ENCODE measurements at places on chromosomes 6 and 20.

DNA sequence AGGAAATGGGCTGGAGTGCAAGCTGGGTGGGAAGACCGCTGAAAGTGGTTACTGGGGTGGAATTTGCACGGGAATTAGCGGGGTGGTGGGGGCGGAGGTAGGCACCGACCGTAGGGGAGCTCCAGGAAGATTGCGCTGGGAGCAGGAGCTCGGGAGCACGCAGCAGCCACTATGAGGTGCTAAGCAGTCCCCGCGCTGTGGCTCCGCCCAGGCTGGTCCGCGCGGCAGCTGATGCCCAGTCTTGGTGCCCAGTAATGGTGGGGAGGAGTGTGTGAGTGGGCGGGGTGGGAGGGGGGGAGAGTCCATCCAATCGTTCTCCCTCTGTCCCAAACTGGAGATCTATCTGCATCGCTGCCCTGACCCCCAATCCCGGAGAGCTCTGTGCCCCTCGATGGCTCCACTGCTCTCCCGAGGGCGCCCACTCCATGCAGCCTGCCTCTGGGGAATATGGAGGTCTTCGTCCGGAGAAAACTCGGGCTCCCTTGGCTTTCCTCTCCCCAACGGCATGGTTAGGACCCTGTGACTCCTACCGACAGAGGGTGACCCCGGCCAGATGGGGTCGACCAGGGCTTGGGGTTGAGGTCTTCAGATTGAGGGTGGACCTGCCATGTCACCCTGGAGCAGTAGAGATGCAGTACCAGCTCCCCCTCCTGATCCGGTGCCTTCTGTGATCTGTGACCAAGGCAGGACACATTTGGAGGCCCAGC lies 5.3 kb downstream of the TP53TG5 start:
- no peak for DNase-seq

GRCh38 chr20:2596673-2597279 lies 55.7 kb upstream of the NOP56 start:
- DNase-seq = no peak

DNA sequence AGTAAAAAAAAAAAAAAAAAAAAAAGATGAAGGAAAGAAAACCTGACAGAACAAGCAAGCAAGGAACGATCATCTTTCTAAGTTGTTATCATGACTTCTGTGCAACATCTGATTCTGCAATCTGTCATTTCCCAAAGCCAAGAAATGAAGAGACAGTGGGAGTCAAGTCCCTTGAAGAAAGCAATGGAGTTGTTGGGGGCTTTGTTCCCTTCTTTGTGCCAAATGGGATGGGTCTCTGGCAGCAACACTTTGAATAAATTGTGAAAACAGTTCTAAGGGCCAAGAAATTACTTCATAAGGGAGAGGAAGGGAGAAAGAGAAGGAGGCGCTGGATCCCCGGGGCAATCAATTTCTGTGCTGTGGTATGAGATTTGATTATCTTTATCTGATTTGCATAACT lies 33.3 kb upstream of the RSPO3 start:
- DNase-seq = no peak

DNA sequence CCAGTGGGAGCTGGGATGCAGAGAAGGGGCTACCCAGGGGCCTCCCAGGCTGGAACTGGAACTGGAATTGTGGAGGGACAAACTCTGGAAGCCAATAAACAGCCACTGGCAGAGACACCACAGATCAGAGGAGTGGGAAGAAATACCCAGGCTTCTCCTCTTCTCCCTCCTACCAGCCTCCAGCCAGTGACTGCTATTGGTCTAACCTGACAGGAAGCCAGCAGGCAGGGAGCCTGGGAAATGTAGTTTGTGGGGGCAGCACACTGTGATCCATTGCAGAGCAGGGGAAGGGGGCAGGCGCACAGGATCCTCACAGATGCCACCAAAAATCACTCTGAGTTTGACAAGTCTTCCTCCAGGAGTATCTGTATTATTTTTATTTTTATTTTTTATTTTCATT lies 12.1 kb upstream of the MLN start:
- DNase-seq = no peak

DNA sequence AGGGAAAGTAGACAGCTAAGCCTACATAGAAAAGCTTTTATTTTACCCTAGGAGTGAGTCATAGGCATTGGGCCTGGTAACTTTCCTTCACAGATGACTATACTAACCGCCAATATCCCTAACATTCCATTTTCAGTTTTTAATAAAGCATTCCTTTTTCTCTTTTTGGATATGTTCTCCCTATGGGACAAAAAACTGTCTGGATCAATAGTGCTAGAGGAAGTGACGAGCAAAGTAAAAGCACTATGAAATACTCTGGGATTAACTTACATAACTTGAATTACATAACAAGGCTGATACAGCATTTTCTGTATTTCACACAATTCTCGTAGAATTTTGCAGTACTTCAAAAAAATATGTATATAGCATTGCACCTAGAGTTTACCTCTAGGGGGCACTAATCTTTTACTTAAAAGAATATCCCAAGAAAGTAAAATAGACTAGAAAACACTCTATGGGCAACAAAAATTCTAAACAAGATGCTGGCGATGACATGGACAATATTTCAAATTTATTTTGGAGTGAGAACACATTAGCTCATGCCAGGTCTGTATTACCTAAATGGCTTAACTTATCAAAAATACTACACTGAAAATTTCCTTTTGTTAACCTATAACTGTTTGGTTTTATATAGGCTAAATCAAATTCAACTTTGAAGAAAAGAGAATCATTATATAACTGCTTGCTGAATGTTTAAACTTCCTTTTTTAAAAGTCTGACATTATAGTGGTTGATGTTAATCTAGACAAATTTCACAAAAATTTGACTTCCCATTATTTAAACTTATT lies 66.3 kb upstream of the DST start:
- DNase-seq = peak; percentile 64

- DNase-seq = no peak
Observed at GRCh38 chr6:7185561-7185960, 77.8 kb downstream of the RREB1 start.

GRCh38 chr6:79801362-79801761 lies 146.0 kb downstream of the ELOVL4 start:
- DNase-seq = no peak

DNA sequence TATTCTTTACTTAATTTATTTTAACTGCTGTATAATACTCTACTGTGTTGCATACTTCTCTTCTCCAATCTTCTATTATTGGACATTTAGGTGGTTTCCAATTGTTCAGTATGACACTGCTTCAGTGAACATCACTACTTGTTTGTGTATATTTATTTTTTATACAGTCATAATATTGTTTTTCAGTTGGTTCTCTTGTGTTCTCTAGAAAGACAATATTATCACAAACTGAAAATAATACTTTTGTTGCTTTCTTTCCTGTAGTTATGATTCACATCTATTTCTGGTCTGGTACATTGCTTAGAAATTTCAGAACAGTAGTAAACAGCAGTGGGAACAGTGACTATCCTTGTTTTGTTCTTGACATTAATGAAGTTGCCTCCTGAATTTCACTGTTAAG lies 62.8 kb upstream of the GTSF1L start:
- no peak for DNase-seq

DNA sequence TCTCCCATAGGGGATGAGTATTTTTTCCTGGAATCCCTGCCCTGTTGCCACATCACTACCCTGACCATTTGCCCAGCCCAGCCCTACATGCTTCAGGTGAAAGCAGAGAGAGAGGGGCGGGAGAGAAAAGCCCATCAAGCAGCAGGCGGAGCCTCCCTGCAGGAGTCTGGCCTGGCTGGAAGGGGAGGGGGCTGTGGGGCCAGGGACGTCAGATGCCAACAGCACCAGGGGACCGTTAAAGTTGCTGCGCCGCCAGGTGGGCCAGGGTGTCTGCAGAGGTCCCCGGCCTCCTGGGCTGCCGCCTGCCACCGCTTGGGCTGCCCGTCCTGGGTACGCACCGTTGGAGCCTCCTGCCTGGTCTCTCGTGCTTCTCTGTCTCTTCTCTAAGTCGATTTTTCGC lies 757 bp upstream of the R3HDML start:
- no peak for DNase-seq

- peak; percentile 84 for DNase-seq
Observed at GRCh38 chr20:17210983-17211382, 15.9 kb upstream of the PCSK2 start.
